ENCODE measurements at places on chromosomes 3 and 15.

DNA sequence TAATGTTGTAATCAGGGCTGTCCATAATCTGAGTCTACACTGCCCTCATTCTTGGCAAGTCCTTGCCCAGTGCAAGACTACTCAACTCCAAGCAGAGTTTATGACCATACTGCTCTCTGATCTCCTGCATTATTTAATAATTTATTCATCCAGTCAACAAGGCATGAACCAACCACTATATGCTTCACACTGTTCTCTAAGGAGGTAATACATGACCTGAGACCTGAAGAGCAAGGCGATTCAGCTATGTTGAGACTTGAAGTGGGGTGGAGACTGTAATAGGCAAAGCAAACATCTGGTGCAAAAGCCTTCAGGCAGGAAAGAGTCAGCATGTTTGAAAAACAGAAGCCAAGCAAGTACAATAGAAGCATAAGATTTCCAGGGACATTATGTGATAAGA is 1362.8 kb downstream of the ROBO2 start:
- DNase-seq = peak; percentile 97

- DNase-seq = peak; percentile 6
Measured at GRCh38 chr3:57910990-57911389, 97.2 kb upstream of the FLNB start.

- no peak for DNase-seq
Measured at GRCh38 chr15:55484917-55485672, 22.9 kb downstream of the DNAAF4 start.

- no peak for DNase-seq
Measured at GRCh38 chr3:61877359-61878138, 316.2 kb downstream of the PTPRG start.

DNA sequence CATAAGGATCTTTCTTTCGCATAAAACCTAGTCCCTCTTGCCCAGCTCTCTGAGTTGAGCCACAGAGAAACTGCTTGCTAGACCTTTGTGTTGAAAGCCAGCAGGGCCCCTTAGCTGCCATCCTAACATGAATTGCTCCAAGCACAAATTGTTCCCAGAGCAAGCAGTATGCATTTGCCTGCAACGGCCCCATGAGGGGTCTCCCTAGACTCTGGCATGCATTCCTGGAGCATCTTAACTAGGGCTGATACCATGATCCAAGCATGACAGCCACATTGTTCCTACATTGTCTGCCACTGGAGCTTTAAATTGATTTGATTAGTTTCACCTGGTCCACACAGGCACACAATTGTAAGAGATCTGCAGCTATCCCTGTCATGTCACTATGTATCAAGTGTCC is 428.1 kb downstream of the TAFA4 start:
- no peak for DNase-seq

- no peak for DNase-seq
Measured at GRCh38 chr15:68412218-68412617, 19.7 kb downstream of the ITGA11 start.

DNA sequence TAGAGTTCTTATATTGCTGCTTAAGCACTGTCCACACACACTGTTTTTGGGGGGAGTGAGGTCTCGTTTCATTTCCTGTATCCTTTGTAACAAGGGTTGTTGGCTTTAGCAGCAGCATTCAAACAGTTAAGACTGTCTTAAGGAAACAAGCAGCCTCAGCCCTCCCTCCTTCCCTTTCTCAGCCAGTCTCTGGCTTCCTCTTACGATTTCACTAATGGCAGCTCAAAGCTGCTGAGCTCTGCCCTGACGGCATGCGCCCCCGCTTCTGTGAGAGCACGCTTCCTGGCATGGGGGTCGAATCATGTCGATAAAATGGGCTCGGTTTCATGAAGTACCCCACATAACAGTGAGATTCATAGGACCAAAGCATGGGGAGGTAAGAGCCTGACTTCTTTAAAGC is 105.0 kb downstream of the KLHL25 start:
- no peak for DNase-seq

- DNase-seq = no peak
Measured at GRCh38 chr3:60094392-60094947, 1044.6 kb upstream of the CFAP20DC start.

DNA sequence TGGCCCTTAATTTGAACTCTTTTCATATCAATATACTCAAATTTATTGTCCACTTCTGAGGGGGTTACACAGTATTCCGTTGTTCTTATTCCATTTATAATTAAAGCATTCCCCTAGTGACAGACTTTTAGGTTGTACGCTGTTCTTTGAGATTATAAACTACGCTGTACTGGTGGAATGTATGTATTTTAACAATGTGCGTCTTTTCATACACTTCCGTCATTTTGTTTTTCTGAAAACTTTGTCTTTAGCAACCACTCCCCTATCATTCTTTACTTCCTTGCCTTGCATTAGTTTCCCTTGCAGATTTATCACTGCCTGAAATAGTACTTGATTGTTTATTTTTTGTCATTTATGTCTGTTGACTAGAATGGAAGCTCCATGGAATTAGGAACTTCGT is 137.0 kb downstream of the THRB start:
- no peak for DNase-seq

GRCh38 chr15:90483012-90483307 is 46.8 kb upstream of the CRTC3 start:
- DNase-seq = no peak

- no peak for DNase-seq
Measured at GRCh38 chr3:172057059-172057458, 17.7 kb downstream of the FNDC3B start.

- DNase-seq = no peak
Measured at GRCh38 chr3:23246651-23247050, 43.5 kb downstream of the UBE2E2 start.

GRCh38 chr15:51298620-51299019 is 39.8 kb downstream of the CYP19A1 start:
- DNase-seq = no peak

GRCh38 chr3:111227216-111227615 is 155.6 kb downstream of the NECTIN3 start:
- DNase-seq = peak; percentile 49

DNA sequence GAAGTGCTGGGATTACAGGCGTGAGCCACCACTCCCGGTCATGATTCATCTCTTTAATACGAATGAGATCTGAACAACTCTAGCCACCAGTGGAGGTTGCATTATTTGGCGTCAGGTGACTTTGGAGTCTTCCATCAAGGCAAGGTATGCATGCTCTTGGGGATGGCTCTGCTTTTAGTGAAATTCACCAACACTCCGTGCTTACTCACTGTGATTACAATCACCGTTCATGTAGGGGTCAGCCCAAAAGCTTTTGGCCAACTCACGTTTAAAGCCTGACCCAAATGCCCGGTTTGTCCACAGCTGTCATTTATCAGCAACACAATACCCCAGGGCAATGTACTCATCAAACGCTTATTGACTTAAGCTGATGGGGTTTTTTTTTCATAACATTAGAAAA is 155.4 kb downstream of the PDZRN3 start:
- DNase-seq = no peak

GRCh38 chr3:119099785-119100184 is 46.2 kb upstream of the TEX55 start:
- no peak for DNase-seq

DNA sequence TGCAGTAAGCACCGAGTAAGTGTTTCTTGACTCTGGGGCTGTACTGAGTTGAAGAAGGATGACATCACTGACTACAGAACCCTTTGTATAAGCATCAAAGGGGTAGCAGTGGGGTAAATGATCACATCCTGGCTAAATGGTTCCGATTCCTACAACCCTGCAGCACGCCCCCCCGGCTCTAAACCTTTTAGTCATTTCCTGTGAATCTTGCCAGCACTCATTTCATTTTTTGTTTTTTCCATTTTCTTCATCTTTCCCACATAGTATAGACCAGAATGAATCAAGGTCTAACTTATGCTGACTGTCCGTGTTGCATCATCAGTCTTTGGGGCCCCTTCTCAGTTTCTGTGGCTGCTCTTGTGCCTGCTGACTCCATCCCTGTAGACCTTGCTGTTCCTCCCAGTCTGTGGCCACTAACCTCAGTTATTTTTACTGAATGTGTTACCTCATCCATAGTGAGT is 383.1 kb upstream of the TPRG1 start:
- DNase-seq = peak; percentile 89

DNA sequence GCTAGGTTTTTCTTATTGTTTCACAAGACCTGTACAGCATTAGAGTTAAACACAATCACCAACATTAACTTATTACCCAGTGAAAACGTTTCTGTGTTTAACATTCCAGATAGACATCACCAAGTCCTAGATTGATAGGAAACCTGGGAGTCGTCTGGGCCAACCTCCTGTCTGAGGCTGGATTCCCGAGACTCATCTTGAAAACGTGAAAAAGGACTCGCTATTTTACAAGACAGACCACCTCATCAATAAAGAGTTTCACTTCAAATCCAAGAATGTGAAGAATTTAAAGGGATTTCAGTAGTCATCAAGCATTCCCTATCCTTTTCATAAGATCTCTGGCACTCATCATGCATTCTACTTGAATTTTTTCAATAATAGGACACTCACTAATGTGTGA is 626.6 kb downstream of the MCTP2 start:
- no peak for DNase-seq
